ENCODE measurements at places on chromosomes 13 and 19.

DNA sequence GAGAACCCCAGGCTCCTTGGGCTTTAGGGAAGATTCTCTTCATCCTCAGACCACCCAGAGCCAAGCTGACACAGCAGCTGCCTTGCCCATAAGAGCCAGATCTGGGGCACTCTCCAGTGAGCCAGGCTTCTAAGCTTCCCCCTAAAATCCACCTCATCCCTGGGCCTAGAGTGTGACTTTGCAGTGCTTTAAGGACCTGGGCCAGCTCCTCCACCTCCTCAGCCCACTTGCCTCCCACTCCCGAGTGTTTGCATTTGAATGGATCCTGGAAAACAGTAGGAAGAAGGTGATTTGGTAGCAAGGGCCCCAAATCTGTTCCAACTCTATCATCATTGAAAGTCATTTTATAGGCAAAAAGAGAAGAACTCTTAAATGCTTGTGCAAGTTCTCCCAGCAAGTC, 108.7 kb upstream of the UBL3 start:
- no peak for DNase-seq

- DNase-seq, result no peak
These were observed 5.0 kb downstream of the TLE5 start for GRCh38 chr19:3057275-3057714.

- DNase-seq, result no peak
These were observed 805.6 kb upstream of the ARGLU1 start for GRCh38 chr13:107373551-107373950.

DNA sequence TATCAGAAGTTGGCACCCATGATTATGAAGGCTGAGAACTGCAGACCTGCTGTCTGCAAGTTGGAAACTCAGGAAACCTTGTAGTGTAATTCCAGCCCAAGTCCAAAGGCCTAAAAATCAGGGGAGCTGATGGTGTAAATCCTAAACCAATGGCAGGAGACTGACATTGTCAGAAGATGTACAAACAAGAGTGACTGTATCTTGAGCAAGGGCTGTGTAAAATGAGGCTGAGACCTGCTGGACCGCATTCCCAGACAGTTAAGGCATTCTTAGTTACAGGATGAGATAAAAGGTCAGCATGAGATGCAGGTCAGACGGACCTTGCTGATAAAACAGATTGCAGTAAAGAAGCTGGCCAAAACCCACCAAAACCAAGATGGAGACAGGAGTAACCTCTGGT, 147.7 kb downstream of the COG6 start:
- DNase-seq, result no peak

GRCh38 chr13:99992949-99993351, 11.4 kb downstream of the ZIC2 start:
- DNase-seq, result no peak
